ENCODE measurements at places on chromosomes 7 and 10.

- no peak for DNase-seq
Observed at GRCh38 chr7:105267244-105267643, 121.5 kb downstream of the SRPK2 start.

- no peak for DNase-seq
Observed at GRCh38 chr7:25718596-25718995, 433.4 kb upstream of the NFE2L3 start.

DNA sequence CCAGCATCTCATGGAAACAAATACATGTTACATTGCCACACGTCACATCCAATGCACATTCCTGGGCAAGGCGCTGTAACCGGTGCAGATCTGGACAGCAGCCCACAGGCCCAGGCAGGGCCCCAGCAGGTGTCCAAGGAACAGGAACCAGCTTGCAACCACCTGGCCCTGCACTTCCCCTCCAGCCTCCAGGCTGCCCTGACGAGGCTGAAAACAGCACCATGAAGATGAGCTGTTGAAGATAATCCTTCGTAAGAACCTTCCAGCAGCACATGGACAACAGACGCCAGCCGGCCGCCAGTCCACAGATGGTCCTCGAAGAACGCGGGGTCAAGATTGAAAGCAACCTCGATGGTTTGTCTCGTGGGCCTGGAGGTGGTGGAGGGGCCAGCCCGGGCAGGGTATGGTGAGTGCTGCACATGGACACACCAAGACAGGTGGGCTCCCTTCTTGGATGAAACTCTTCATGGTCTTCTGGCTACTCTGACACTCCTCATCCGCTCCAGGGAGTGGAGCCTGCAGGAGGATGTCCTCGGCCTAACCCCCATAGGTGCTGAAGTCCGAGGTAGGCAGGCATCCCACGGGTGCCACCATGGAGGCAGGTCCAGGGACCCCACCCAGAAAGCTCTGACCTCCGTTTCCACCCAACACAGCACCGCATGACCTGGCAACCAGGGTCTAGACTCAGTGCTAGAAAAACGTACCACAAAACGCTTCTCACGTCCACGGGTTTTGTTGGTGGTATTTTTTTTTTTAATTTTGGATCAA is 22.9 kb downstream of the PDGFA start:
- no peak for DNase-seq

GRCh38 chr7:50341724-50342123 is 37.2 kb downstream of the IKZF1 start:
- DNase-seq: no peak

- no peak for DNase-seq
Observed at GRCh38 chr10:61632057-61632670, 30.6 kb upstream of the CABCOCO1 start.

GRCh38 chr10:127449490-127449889 is 99.6 kb upstream of the NPS start:
- DNase-seq: no peak

DNA sequence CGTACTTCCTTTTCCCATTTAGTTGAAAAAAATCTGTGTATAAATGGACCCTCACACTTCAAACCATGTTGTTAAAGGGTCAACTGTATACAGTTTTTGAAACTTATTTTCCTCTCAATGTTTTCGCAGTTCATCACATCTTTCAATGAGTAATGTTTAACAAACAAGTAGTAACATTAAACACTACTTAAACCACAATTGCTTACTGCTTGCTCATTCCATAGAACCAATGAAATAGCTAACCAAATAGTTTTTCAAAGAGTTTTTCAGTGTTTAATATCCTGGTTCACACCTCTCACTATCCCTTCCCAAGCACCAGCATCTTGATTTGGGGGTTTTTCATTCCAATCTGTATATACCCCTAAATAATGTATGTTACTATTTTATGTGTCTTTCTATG is 9.1 kb downstream of the SEM1 start:
- no peak for DNase-seq

DNA sequence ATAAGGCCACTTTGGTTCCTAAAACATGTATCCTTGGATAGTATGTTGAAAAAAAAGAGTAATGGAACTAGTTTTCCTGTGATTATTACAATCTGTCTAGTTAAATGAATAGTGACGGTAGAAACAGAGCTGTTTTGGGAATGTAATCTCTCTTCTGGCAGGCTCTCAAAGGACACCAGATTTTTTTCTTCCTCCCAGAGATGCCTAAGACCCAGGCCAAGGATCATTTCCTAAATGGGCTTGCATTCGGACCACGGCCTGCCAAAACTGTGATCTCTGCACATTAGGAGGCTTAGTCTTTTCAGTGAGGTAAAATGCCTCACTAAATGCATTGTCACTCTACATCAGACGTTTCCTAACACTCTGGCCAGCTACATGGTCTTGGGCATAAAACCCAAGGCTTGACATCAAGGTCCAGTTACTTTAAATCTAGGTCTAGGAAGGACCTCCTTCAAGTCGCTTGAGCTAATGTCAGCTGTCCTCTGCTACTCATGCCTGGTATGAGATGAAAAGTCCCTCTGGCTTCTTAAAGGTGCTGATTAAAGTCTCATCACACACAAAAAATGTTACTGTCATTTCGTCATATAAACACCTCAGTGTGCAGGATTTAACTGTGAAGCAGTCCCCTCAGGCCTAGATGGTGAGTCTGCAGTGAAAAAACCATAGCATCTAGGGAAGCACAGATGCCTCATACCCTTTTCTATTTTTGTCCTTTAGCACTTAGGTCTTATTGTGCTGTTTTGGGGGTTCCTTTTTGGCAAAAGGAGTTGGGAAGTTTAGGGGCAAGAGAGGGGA is 47.7 kb downstream of the DLD start:
- no peak for DNase-seq

DNA sequence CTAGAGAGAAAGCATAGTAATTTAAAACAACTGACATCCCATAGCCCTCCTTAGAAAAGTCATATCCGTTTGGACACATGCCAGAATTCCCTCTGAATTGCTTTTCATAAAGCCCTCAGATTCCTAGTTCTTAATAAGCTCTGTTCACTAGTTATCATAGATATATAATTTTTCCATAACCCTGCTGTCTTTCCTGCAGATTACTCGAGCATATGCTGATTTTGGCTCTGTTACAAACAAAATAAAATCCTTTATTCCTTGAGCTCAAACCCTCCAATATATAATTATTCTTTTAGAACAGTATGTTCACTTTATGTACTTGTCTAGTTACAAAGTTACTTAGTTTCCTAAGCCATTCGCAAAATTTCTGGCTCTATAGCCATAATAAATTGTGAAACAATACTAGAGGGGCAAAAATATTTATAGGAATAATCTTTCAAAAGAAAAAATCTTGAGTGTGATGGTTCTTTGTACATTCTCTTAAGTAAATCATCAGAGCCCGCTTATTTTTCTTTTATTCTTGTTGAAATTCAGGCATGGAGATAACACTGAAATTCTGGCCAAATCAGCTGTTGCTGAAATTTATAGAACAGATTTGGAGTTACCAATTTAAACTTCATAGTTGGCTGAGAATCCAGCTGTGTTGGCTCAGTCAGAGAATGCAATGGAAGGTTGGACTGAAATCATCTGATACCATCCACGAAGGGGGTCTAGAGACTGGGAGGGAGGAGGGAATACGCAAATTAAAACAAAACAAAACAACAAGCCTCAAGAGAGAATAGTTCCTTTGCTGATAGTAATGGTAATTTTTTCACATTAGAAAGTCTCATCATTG is 146.1 kb upstream of the TMEM196 start:
- DNase-seq: no peak

- no peak for DNase-seq
Observed at GRCh38 chr10:71093531-71093930, 118.8 kb upstream of the UNC5B start.

- no peak for DNase-seq
Observed at GRCh38 chr7:77327067-77327931, 88.8 kb downstream of the GSAP start.

- DNase-seq: peak; percentile 81
Observed at GRCh38 chr7:154928136-154929005, 74.6 kb downstream of the PAXIP1 start.

- no peak for DNase-seq
Observed at GRCh38 chr7:7596176-7596575, 29.5 kb downstream of the MIOS start.

- DNase-seq: no peak
Observed at GRCh38 chr10:48494073-48494472, 110.8 kb downstream of the ARHGAP22 start.

DNA sequence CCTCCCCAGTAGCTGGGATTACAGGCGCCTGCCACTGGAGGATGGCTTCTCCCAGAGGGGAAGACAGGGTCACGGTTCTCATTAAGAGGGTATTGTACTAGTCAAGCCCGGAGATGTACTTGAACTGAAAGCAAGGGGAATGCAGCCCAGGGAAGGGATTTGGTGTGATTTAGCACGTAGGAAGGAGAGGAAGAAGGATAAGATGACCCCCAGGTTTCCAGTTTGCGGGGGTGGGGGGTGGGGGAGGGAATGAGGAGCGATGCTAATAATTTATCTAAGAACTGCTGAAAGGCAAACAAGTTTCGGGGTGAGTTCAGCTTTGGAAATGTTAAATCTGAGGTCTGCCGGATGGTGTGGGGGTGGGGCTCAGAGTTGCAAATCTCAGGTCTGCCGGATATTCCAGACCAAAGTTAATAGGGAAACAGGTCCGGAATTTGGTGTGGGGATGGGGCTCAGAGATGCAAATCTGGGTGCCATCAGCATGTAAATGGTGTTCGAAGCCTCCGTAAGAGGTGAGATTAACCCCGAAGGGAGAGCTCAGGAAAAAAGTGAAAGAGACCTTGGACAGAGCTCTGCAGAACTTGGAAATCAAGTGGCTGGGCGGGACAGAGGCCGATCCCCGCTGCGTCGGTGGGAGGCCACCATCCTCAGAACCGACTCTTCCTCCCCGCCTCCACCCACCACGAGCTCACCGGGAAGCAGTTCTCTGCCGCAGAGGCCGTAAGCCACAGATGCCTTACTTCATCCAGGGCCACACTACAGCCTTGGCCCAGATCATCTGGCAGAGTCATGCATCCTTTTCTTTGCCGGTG is 1.6 kb upstream of the SEPHS1 start:
- DNase-seq: no peak

DNA sequence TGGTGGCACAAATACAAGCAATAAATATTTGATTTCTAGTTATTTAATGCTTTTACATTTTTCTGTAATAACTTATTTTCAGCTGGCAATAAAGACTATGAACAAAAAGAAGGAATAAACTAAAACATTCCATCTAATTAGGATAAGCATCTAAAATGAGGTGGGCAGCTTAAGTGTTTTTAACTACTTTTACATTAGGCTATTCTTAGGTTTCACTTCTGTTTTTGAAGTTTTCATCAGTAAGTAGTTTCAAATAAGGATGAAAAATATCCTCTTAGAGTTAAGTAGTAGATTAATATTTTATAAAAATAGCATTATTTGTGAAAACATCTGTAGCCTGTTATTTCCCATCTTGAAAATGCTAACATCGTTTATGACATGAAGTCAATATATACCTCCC is 15.9 kb downstream of the NT5C2 start:
- peak; percentile 36 for DNase-seq

- no peak for DNase-seq
Observed at GRCh38 chr7:91537260-91538152, 273.3 kb downstream of the FZD1 start.

- DNase-seq: no peak
Observed at GRCh38 chr10:60315311-60315710, 74.4 kb downstream of the ANK3 start.

GRCh38 chr7:157719705-157720655 is 383.2 kb downstream of the DNAJB6 start:
- no peak for DNase-seq

DNA sequence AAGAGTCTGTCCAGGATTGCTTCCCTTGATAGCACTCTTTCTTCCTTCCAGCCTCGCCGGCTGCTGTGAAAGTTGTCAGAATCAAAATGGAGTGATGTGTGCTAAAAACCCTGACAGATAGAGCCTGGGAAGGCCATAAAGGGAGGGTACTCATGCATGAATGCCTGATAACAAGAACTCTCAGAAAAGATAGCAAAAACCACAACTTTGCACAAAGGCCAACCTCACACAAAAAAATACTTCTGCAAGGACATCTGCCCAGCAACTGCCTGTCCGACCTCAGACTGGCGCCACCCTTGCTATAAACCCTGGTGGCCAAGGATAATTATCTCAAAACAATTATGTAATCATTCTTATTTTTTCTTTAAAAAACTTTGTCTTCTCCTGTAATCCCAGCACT is 133.2 kb upstream of the SVIL start:
- no peak for DNase-seq

DNA sequence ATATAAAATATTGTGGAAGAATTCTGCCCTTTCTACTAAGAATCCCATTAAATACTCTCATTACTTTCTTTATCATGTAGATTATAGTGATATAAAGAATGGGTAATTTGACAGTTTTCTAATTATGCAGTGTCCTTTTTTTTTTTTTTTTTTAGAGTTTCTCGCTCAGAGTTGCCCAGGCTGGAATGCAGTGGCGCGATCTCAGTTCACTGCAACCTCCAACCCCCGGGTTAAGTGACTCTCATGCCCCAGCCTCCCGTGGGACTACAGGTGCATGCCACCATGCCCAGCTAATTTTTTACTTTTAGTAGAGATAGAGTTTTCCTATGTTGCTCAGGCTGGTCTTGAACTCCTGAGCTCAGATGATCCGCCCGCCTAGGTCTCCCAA is 1143.4 kb upstream of the SORCS1 start:
- DNase-seq: no peak

GRCh38 chr7:122225874-122226273 is 78.7 kb downstream of the FEZF1 start:
- no peak for DNase-seq

- no peak for DNase-seq
Observed at GRCh38 chr7:919924-920341, 34.5 kb downstream of the ADAP1 start.

- DNase-seq: peak; percentile 25
Observed at GRCh38 chr10:132878091-132878729, 64.2 kb downstream of the CFAP46 start.

GRCh38 chr7:72038022-72038732 is 374.0 kb downstream of the CALN1 start:
- DNase-seq: no peak

DNA sequence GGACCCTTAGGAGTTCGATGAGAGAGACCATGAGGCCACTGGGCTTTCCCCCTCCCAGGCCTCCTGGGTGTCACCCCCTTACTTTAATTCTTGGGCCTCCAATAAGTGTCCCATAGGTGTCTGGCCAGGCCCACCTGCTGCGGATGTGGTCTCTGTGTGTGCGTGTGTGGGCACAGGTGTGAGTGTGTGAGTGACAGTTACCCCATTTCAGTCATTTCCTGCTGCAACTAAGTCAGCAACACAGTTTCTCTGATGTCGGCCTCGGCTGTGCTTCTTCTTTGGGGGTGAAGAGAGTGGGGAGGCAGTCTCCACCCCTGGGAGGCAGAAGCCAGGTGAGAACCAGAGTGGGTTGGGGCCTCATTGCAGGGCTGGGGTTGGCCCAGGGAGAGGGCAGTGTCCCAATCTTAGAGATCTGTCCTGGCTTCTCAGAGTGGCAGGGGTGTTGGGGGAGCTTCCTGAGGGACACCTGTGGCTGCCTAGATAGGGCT is 1.5 kb downstream of the PVRIG start:
- peak; percentile 84 for DNase-seq

GRCh38 chr7:37462138-37462537 is 13.5 kb upstream of the ELMO1 start:
- no peak for DNase-seq

- DNase-seq: no peak
Observed at GRCh38 chr7:151735851-151736402, 141.0 kb downstream of the PRKAG2 start.

Data from GM13976 (cell line).